Urinary bladder (tissue), 4 donors: ENCODE measurements at places on chromosomes 1 and 21. TPM values are rescaled to one million over a fixed set of nuclear protein-coding genes. Genes with fewer than 3 reads are reported as not detected.

The TOR3A gene
- 20.5 TPM for total RNA-seq

The MIXL1 gene
- total RNA-seq = not detected

The ASAP3 gene
- 44.3 TPM for total RNA-seq

The NTNG1 gene
- 24.4 TPM for total RNA-seq

The BTG2 gene
- 58.6 TPM for total RNA-seq

The PCP4 gene
- total RNA-seq = 14.2 TPM

The HDGF gene
- 74.8 TPM for total RNA-seq
